ENCODE measurements at places on chromosomes 16 and 17. TPM values are rescaled to one million over a fixed set of nuclear protein-coding genes. Genes with fewer than 3 reads are reported as not detected.

The ABCC12 gene
- not detected for total RNA-seq

The SRCAP gene
- 25.6 TPM for total RNA-seq

The CCDC144A gene
- 0.26 TPM for total RNA-seq

DNA sequence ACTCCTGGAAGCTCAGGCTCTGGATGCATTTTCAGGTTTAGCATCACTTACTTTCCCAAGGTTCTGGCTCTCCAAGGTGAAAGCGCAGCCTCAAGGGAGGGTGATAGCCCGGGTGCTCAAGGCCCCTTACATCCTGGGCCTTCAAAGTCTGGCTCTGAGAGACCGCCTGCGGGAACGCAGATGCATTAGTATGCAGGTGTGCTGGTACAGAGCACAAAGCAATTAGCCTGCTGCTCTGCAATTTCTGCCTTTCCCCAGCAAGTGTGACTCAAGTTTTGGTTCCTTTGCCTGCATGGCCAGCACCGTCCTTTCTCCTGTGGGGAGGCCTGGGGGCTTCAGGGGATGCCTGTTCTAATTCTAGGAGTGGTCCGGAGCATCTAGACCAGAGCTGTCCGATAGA lies 116.2 kb downstream of the AATF start:
- no peak for DNase-seq

GRCh38 chr17:15031975-15032374 lies 233.2 kb downstream of the PMP22 start:
- DNase-seq, result no peak

- no peak for DNase-seq
These were observed 5.3 kb upstream of the ADAT1 start for GRCh38 chr16:75628351-75628750.

- no peak for DNase-seq
These were observed 387 bp downstream of the MRPL28 start for GRCh38 chr16:369866-370436.

DNA sequence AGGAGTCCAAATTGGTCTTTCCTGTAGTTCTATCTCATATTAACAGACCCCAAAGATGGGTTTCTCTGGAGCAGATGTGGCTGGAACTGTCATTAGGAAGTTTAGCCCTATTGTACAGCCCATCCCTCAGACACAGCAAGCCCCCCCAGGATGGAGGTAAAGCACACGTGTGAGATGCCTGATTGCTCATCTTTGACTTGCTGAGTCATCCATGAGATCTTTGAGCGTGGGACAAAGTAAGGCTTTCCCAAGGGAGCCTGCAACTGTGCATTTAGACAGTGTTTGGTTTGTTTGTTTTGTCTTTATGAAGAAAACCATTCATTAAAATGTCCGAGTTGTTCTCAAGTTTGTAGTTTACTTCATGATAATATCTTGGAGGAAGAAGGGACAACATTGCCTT lies 145.3 kb upstream of the CDH13 start:
- DNase-seq, result no peak

- no peak for DNase-seq
These were observed 22.9 kb upstream of the PECAM1 start for GRCh38 chr17:64413513-64413912.

GRCh38 chr17:21131137-21131536 lies 4.4 kb downstream of the DHRS7B start:
- DNase-seq, result no peak
